ENCODE measurements at places on chromosomes 6 and 20. TPM values are rescaled to one million over a fixed set of nuclear protein-coding genes. Genes with fewer than 3 reads are reported as not detected.

The LHFPL5 gene
- polyA plus RNA-seq = not detected

The MUC22 gene
- polyA plus RNA-seq = not detected

DNA sequence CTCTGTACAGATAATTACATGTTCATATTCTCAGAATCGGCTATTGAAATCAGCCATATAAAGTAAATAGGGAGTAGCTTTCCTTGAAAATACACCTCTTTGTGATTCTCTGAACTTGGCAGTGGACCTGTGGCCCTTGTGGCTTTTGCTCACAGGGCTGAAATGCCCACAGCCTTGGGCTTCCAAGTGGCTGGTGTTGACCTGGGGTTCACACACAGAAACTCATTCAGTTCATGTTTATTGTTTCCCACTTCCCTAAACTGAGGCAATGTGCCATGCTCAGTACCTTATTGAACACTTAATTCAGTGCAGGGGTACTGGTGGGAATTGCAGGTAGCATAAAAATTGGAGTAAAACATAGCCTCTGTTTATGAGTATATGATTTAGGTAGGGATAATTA is 19.1 kb upstream of the TULP4 start:
- no peak for DNase-seq

DNA sequence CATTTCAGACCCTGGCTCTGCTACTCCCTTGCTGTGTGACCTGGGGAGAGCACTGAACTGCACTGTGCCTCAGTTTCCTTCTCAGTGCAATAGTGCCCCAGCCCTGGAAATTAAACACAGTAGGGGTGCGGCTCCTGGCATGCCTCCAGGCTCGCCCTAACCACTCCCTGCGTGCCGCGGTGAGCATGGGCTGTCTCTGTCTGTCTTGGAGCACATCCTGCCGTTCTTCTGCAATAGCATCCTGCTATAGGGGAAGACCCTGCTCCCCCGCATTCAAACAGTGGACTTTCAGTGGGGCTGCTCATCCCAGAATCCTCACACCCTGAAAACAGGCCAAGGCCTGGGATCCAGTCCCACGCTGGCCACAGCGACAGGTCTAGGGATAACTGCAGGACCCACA is 129.5 kb downstream of the FOXC1 start:
- DNase-seq = no peak

The LTB gene
- polyA plus RNA-seq = not detected

Data from AG04450 (cell line).